Stimulated activated CD4-positive, alpha-beta T cell treated with anti-CD3 and anti-CD28 coated beads, Interleukin-2, amount 100 ng/mL, for 24 hours (primary cell): ENCODE measurements at places on chromosomes 2 and 18.

- no peak for DNase-seq
Measured at GRCh38 chr2:129880309-129880708, 99.2 kb upstream of the RAB6C start.

DNA sequence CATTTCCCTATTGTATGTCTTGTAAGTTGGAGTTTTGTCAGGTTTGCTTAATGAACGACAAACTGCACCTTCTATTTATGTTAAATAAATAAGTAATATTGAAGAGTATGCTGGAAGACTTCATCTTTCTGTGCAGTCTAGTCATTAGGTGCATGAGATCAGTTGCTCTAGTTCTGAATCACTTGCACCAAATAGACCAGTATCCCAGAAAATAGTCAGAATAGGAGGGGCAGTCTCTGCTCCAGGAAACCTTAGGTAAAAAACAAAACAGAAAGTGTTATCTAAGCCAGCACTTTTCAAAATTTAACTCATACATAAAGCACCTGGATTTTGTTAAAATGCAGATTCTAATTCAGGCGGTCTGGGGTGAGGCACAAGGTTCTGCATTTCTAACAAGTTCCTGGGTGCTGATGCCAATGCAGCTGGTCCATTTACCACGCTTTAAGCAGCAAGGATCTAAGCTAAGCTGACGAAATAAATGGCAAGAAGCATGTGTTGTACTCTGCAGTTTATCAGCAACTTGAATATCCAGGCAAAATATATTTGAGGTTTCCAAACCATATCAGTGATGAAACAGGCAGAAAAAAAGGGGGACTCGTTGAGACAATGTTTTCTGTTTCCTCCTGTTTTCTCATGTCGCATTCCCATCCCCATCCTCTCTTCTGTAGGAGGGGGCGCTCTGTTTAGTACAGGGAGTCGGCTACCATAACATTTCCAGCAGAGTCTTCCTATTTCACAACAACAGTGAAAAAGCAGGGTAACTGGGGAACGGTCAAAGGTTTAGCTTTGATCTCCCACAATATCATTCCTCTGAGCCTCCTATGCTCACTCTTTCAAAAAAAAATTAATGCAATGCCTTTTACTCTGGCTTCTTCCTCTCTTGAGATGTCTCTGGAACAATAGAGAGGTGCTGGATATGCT, 106.4 kb downstream of the MBD2 start:
- no peak for DNase-seq

- DNase-seq, result no peak
Measured at GRCh38 chr18:31655354-31655753, 29.0 kb downstream of the B4GALT6 start.

- no peak for DNase-seq
Measured at GRCh38 chr2:205166745-205167144, 515.6 kb upstream of the NRP2 start.

- no peak for DNase-seq
Measured at GRCh38 chr2:98835831-98836385, 100.1 kb downstream of the CRACDL start.

GRCh38 chr2:226660526-226660925, 139.1 kb downstream of the IRS1 start:
- no peak for DNase-seq

DNA sequence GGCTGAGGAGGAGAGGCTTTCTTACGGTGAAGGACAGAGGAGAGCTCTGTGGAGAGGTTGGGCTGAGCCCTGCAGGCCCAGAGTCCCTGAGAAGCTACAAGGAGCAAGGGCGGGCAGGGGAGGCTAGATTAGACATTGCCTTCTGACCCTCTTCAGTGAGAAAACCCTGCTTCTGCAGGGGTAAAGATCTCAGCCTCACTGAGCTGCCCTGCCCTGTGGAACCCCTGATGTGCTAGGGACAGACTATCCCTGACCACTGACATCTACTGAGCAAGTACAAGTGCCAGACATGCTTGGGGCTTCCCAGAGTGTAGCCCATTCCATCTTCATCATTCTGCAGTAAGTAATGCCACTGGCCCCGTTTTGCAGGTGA, 111.5 kb downstream of the CYP26B1 start:
- DNase-seq, result no peak
